ENCODE measurements at places on chromosomes 2 and 18.
A peak's percentile ranks its signal among the peaks of the same experiment; 100 is the strongest.

DNA sequence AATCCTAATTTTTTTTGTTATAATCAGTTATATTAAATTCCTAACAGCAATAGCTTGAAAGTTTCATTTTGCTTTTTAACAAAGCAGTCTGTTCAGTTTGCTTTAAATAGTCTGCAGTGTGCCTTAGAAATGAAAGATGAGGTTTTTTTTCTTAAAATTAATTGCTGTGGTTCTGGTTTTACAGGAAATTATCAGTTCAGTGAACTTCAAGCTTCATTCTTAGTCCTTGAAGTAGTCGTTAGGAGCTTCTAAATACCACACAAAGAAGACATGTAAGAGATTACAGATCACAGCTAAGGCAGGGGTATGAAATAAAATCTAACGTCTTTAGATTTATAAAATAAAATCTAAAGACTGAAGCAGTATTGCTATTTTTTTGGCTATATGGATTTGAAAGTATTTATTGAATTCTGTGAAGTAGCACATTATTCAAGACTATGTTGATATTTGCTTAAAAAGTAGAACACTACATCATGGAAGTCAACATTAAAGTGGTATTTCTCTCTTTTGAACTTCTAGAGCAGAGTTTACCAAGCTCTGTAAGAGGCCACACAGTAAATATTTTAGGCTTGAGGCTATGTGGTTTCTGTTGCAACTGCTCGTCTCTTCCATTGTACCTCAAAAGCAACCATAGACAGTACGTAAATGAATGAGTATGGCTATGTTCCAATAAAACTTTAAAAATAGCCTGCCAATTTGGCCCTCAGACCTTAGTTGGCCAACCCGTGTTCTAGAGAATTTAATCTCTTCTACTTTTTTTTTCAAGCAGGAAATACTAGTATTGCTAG lies 81.5 kb upstream of the STON1 start:
- no peak for DNase-seq

DNA sequence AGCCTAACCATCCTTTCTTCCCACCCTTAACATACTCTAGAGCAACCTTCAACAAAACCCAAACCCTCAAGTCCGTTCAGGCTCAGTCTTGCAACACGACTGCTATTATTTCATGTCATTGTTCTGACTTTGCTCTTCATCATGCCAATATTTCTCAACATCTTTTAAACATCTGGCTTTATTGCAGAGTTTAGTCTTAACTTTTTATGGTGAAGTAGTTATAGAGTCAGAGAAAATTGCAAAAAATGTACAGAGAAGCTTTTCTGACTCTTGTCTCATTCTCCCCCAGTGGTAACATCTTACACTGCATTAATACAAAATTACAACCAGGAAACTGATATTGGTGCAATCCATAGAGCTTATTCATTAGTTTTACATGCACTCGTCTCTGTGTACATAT lies 3.9 kb downstream of the MARCO start:
- no peak for DNase-seq

DNA sequence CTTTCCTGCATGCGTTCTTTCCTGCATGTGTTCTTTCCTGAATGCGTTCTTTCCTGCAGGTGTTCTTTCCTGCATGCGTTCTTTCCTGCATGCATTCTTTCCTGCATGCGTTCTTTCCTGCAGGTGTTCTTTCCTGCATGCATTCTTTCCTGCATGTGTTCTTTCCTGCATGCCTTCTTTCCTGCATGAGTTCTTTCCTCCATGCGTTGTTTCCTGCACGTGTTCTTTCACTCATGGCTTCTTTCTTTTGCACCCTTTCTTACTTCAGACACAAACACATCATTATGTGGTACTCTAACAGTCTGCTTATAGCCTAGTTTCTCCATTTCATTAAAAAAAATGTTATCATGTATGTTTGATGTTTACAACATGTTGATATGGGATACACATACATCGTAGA lies 261.6 kb upstream of the PXDN start:
- DNase-seq, result no peak

GRCh38 chr2:237156857-237157779 lies 71.4 kb downstream of the COPS8 start:
- no peak for DNase-seq

GRCh38 chr2:221120643-221121042 lies 451.5 kb downstream of the EPHA4 start:
- DNase-seq, result no peak

DNA sequence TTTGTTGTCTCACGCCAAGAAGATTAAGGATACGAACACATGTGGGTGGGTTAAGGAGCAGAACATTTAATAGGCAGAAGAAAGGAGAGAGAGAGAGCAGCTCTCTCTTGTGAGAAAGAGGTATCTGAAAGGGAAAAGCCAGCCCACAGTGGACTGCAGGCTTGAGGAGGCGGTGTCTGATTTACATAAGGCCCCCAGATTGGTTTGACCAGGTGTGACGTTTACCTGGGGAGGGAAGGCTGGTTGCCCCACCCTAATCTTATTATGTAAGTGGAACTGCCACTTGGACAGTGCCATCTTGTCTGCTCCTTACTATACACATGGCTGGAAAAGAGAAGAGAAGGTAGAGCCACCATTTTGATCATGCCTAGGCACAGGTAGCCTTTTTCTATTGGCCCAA lies 189.2 kb downstream of the NCK2 start:
- no peak for DNase-seq

DNA sequence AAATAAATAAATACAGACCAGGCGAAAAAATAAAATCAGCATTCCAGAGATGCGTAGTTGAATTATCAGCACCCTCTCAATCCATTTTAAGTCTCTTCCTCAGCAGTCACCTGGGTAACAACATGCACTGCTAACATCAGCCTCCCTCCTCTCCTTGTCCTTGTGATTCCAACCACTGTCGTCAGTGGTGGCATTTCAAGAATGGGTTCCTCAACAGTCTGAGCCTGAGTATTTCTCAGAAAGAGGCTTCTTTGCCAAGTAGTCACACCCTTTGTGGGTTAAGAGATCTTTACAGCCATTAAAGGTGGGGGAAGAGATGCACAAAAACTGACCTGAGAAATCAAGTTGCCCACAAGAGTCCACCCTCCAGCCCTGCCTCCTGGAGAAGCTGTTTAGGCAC lies 39.0 kb downstream of the NOL10 start:
- DNase-seq, result no peak

GRCh38 chr2:30404319-30405259 lies 42.5 kb upstream of the LCLAT1 start:
- DNase-seq, result no peak

GRCh38 chr2:73984922-73985307 lies 205 bp downstream of the TET3 start:
- DNase-seq, result peak; percentile 65

DNA sequence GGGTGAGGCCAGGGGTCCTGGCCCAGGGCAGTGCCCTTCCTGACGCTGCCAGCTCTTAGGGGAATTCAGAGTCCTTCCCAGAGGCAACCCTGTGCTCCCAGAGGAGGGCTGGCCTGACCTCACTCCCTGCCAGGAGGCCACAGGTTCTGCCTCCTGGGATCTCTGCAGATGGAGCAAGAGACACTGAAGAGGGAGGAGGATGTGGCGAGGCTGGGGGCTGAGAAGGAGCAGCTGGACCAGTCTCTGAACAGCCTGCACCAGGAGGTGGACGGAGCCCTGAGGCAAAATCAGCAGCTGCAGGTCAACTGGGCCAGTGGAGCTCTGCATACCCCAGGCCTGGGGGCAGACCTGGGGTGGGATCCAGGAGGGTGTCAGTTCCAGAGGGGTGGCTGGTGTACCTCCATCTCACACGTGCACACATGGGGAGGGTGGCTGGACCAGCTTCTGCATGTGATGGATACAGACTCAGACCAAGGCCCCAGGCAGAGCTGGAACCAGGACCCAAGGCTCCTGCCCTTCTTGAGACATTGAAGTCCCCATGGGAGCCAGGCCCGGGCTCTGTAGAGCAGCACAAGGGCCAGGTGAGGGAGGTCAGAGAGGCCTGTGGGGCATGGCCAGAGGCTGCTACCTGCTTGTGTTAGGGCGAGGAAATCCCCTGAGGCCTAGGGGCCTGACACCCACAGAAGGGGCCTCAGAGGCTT lies 9.7 kb upstream of the SNED1 start:
- no peak for DNase-seq

DNA sequence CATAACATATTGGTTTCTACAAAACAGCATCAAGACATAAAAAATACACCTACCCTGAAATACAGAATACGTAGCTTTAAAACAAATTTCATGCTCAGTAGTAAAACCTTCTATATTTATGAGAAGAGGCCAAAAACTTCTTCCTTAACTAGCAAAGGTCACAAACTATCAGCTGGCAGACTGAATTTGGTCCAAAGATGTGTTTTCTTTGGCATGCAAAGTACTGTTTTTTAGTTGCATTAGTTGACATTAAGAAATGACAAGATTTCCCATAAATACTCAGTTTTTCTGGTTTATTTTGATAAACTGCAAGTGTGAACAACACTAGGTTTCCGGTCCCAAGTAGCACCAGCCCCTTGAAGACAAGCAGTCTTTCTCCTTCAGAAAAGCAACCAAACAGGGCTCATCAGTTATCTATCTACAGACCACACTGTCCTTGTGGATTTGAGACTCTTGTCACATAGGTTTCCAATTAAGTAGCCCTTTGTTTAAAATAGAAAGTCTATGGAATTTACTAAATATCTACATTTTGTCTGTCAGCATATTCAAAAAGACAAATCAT lies 35.6 kb downstream of the SLC25A12 start:
- DNase-seq, result no peak

- DNase-seq, result no peak
These were observed 6.4 kb upstream of the RBM44 start for GRCh38 chr2:237791977-237792727.

- DNase-seq, result peak; percentile 23
These were observed 400 bp downstream of the CCDC88A start for GRCh38 chr2:55419233-55419678.

DNA sequence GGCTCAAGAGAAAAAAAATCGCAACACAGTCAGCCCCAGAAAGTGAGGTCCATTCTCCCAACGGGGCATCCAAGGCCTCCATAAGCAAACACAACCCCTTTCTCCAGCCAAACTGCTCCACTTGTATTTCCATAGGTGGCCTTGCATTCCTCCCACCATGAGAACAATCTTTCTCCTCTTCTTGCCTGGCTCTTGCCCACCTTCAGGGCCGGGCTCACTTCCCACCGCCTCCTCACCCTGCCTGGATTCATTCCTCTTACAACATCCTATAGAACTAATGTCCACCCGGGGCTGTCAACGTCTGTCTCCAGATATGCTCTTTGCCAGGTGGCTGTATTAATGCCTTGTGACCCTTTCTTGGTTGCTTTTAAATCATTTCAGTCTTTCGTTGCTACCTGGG lies 124.5 kb downstream of the SMAD7 start:
- DNase-seq, result no peak

- no peak for DNase-seq
These were observed 48.3 kb upstream of the CCDC68 start for GRCh38 chr18:55007602-55008001.

DNA sequence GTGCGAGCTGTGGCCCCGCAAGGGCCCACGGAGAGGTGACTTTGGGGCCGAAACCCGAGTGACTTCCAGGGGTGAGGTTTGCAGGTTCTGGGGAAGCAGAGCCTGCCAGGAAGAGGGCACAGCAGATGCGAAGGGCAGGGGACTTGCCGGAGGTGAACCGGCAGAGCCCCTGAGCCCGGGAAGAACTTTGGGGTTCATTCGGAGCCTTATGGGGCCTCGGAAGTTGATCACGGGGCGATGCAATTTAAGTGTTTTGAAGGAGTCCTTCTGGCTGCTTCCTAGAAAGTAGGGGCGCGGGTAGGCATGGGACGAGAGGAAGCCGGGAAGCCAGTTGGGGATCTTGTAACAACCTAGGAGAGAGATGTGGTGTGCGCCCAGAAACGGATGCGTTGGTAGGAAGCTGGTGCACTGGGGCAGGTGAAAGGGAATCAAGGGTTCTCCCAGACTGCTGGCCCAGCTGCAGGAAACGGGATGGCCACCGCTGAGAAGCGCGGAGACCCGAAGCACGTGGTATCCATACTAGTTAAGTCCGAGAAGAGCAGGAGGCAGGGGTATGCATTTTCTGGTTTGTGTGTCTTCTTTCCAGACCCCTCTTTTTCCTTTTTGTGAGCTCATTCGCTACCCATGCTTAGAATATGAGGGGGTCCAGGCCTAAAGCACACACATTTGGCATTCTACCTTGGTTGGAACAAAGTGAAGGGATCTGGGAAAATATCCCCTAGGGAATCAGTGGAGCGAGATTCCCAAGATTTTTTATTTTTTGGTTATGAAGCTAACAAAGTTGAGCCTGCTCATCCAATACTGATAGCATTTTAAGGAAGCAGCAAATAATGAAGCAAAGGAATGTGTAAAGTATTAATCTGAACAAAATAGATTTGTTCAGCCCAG lies 758 bp downstream of the SCLY start:
- no peak for DNase-seq

DNA sequence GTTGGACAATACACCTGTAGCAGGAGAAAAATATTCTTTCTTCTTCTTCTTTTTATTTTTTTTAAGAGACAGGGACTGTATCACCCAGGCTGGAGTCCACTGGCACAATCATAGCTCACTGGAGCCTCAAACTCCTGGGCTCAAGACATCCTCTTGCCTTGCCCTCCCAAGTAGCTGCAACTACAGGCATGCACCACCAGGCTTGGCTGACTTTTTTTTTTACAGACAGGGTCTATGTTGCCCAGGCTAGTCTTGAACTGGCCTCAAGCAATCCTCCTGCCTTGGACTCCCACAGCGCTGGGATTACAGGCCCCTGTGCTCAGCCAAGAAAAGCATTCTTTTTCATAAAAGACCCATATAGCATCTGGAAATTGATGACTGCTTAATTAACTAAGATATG lies 17.1 kb upstream of the ARHGAP28 start:
- no peak for DNase-seq

DNA sequence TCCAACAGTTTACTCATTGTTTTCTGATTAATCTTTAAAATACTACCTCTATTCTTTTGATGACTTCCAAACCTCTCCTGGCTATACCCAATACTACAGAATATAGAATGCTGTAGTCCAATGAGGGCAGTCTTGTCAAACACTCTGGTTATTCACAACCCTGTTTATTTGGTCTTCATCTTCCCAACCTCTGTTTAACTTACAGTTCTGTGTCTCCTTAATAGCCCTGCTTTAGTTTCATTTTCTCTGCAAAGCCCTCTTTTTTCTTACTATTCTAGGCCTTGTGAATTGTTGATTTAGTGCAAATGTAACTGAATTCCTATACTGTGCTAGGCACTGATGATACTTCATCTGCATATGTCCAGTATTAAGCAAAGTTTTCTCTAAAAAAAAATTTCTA lies 40.0 kb downstream of the ACVR2A start:
- DNase-seq, result no peak

- DNase-seq, result no peak
These were observed 155.2 kb downstream of the ATP9B start for GRCh38 chr18:79224381-79224780.

- no peak for DNase-seq
These were observed 358.3 kb upstream of the KLHL29 start for GRCh38 chr2:23026671-23027070.

DNA sequence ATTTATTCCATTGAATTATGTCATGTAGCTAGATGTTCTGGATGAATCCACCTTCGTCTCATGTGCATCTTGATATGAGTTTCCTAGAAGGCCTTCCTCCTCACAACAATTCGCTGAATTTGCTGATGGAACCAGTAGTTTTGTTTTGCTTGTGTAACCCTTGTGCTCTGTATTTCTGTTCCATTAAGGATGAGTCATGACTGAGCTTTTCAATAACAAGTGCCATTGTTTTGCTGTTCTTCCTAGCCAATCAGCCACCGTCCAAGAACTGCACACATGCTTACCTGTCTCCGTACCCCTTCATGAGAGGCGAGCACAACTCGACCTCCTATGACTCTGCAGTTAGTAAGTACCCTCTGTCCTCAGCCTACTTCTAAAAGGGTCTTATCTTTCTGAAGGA lies 2.3 kb downstream of the TMEM182 start:
- DNase-seq, result no peak

GRCh38 chr18:46160050-46160798 lies 56.0 kb downstream of the HAUS1 start:
- no peak for DNase-seq

Measured in CD8-positive, alpha-beta memory T cell (primary cell).